ENCODE measurements at places on chromosomes 6 and 20.

- no peak for DNase-seq
Measured at GRCh38 chr6:13302751-13303667, 25.3 kb downstream of the TBC1D7 start.

DNA sequence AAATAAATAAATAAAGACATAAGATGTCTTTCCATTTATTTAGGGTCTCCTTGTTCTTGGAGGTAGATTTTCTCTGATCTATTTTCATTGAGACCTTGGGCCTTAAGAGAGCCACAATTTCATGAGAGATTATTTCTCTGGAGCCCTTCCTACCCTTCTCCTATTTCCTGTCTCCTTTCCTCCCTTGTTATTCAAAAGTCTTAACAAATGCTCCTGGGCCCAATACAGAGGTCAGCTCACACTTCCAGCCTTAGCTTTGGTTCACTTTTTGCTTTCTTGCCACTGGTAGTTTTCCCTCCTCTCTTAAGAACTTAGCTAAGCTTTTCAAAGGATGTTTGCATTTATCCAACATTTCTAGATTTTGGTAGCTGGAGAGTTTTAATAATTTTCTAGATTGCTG lies 44.0 kb downstream of the PTPRA start:
- DNase-seq = no peak

GRCh38 chr6:138601128-138601527 lies 101.8 kb upstream of the NHSL1 start:
- no peak for DNase-seq

- DNase-seq = no peak
Measured at GRCh38 chr6:145276756-145277155, 458.6 kb downstream of the EPM2A start.

DNA sequence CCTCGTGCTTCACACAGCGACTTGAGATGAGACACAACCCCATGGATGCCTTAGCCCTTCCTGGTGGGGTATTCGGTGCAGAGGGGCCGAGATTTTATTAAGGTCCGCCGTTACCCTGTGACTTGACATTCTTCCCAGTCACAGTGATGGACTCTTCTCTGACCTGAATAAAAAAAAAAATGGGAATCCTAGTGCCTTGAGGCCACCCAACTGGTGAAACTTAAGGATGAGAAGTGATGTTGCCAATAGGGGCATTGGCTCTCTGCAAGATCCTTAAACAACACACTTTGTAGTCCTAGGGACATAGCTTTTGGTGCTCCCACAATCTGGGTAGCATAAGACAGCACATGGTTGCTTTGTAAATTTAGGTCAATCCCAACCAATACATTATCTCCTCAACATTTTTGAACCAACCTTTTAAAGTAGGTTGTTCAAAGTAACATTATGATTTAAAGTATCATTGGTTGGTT lies 814 bp upstream of the ADNP start:
- DNase-seq = no peak

GRCh38 chr6:123169774-123170095 lies 173.7 kb downstream of the CLVS2 start:
- DNase-seq = no peak

- no peak for DNase-seq
Measured at GRCh38 chr6:11853678-11854407, 75.2 kb upstream of the ADTRP start.

DNA sequence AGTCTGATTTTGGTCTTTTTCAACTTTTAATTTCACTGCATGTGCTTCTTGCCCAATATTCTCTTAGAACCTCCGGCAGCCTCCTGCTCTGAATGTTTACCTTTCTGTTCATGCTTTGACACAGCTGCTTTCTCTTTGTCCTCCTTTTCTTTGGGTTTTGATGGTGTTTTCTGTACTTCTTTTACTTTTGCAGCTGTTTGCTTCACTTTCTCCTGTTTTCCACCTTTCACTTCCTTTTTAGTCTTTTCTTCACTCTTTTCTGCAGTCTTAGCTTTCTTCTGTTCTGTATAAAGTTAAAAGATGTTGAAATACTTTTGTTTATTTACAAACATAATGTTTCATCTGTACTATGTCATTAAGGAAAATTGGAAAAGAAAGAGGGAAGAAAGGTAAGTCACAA lies 133.1 kb downstream of the TRDN start:
- no peak for DNase-seq

GRCh38 chr6:11810039-11810541 lies 31.5 kb upstream of the ADTRP start:
- DNase-seq = no peak

DNA sequence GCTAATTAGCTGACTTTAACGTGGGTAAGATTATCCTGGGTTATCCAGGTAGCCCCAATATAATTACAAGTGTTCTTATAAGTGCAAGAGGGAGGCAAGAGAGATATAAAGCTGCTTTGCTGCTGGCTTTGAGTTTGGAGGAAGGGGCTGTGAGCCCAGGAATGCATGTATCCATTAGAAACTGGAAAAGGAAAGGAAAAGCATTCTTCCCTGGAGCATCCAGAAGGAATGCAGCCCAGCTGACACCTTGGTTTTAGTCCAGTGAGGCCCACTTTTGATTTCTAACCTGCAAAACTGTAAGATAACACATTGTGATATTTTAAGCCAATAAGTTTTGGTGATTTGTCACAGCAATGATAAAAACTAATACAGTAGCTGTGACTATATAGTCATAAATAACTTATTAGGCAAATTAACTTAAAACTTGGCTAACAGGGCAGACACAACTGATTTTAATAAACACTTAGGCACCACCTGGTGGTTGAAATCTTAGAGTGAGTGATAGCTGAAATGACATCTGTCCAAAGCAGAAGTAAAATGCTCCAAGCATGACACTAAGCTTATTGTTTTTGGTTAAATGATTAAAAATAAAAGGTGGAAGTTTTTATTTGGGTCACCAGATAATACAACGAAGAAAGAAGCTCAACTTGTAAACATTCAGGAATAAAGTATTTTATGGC lies 35.6 kb downstream of the ADGRF4 start:
- DNase-seq = no peak

DNA sequence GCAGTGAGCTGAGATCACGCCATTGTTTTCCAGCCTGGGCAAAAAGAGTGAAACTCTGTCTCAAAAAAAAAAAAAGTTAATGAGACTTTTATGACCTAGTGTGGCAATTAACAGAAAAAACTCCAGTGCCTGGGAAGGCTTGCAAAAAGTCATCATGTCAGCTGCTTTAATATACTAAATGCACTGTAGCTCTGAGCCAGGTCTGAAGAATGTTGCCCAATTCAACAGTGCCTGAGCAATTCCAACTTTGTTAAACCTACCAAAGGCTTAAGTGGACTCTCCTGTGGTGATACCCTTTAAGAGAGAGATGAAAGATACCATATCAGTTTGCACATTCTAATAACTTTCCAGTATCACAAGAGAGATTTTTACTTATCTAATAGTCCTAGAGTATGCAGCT lies 6.5 kb upstream of the ROS1 start:
- no peak for DNase-seq

DNA sequence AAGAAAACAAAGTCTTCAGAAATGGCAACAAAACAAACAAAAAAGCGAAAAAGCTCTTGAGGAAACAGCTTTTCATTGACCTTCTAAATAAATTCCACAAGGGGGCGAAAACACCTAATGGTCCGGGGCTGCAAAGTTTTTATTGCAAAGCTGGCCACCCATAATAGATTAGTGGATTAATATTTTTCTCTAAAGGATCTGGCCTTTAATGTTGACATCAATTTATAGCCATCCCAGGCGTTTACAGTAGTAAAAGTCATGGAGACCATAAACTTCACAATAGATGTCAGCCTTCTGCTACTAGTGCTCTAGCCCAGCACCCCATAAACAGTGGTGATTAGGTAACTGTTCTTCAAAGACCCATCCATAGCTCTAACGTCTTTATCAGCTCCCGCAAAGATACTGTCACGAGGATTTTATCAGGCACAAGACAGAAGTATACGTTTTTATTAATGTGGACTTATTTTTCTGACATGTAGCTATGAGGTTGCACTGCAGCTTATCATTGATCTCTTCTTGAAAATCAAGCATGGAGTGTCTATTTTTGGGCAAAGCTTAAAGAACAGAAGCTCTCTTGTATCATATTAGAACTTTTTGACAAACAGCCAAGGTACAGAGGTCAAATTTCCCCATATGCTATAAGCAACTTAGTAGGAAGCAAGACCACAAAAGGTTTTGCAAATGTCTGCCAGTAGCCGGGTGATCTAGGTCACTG lies 4.7 kb downstream of the CITED2 start:
- peak; percentile 21 for DNase-seq

GRCh38 chr20:44732327-44732726 lies 13.3 kb upstream of the KCNK15 start:
- no peak for DNase-seq

GRCh38 chr6:34103321-34103720 lies 42.6 kb downstream of the GRM4 start:
- no peak for DNase-seq

DNA sequence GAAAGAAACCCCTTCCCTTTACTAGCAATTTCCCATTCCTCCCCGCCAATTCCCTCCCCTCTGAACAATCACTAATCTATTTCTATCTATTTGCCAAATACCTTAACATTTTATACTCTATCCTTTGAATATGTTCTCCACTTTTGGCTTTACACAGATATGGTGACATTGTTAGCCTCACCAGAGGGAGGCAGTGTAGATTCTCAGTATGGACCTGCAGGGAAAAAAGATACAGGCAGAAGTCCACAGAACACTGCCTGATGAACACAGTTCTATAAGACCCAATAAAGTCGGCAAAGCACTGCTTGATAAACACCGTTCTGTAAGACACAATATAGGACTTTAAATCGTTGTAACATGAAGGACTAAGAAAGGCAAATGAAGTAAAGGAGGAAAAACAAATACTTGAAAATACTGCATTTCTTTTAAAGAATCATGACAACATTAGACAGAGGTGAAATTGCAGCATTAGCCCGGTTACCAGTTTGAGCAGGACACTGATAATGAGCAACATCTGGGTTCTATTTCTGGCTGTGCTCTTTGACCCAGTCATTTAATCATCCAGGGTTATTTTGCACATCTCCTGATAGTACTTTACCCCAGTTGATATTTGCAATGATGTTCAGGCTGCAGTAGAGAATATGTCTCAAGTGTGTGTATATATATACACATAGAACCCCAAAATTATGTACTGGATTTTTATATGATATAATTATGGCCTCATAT lies 296.8 kb downstream of the UTRN start:
- DNase-seq = no peak

DNA sequence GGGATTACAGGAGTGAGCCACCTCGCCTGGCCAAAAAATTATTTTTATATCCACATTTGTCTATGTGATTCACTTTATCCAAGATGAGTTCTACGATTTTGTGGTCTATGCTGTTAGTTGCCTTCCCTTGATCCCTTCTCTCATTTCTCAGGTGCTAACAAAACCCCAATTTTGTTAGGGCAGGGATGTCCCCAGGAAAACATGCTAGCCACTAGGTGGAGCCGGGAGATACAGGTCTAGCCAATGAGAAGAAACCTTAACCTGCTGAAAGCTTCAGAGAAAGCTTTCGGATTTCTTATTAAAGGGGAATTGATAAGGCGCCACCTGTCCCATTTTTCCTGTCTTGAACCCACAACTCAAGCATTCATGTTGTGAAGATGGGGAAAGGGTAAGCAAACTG lies 167.4 kb upstream of the OLIG3 start:
- DNase-seq = no peak

- no peak for DNase-seq
Measured at GRCh38 chr20:52461582-52461981, 270.0 kb upstream of the ZFP64 start.

DNA sequence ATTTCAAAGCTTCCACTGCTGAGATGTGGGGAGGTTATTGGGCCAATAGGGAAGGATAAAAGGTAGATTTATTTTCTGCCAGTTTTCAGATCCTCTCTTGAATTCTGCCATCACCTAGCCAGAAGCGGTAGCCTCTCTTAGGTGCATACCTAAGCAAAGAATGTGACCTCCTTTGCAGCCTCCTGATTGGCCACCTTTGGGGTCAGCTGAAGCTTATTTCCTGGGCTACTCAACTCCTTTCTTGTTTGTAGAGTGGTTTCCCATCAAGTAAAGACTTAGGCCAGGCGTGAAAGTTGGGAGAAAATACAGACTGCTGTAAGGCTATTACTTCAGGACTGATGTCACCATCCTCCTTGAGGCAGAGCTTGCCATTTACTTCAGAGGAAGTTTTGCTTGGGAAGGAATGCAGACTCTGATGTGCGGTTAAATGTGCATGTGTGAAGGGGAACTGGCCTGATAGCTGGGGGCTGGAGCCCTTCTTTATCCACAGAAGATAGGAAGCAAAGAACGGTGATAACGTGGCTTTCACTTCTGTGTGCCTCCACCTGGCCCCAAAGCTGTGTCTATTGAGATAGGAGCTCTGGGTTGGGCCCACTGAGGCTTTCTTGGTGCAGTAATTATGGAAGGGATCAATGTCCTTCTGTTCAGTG lies 70.1 kb downstream of the TRMT11 start:
- no peak for DNase-seq

- DNase-seq = no peak
Measured at GRCh38 chr6:32713241-32713640, 27.9 kb upstream of the HLA-DQA2 start.

DNA sequence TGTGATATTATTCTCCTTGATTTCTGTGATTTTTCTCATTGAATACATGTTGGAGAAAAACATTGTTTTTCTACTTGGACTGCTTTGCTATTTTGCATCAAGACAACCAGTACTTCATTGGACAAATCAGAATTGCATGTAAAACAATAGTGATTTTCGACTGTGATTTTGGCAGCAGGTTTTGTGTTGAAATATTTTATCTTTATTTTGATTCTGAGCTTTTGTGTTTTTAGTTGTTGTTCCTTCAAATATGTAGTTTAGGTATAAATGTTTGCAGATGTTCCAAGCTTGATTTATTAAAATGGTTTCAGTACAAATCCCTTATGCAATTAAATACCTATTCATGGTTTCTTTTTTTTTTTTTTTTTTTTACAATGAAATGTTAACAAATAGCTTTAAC lies 754.1 kb downstream of the DOK5 start:
- DNase-seq = no peak

DNA sequence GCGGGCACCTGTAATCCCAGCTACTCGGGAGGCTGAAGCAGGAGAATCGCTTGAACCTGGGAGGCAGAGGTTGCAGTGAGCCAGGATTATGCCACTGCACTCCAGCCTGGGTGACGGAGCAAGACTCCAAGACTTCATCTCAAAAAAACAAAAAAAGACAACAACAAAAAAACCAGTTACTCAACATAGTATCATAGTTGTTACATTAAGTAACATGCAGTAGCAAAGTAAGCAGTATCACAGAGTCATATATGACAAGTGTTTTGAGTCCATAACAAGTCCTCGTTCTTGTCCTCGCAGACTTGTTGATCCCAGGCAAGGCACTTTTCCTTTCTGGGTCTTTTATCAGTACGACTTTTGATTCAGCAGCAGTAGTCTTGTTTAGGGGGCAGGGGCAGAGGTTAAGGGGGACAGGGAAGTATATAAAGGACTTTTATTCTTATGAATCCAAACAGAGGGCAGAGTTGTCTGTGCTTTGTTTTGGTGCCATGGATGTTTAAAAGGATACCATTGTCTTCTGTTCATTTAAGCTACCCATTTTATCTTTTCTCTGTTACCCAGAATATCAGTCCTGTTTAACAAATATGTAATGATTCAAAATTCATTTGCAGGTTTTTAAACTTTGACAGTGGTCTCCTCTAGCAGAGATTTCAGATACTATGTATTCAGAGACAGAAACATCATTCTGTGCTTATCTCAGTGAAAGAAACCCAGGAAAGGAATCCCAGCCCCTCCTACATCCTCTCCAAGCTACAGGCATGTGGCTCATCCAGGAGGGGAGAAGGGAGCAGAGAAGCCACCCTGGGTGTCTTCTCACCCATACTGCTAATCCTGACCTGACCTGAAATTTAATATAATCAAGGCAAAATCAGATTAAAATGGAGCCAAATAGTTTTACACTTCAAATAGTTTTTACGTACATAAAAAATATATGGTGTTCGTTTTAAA lies 137.9 kb upstream of the EDN1 start:
- no peak for DNase-seq

Measured in NCI-H1930 (cell line).